ENCODE measurements at places on chromosomes 11 and 22. TPM values are rescaled to one million over a fixed set of nuclear protein-coding genes. Genes with fewer than 3 reads are reported as not detected.
A peak's percentile ranks its signal among the peaks of the same experiment; 100 is the strongest.

OR4A16 gene
- not detected for total RNA-seq

GRCh38 chr22:27765706-27766291 lies 35.8 kb downstream of the MN1 start:
- no peak for DNase-seq

GRCh38 chr22:33095661-33096060 lies 37.5 kb upstream of the SYN3 start:
- DNase-seq: no peak

DNA sequence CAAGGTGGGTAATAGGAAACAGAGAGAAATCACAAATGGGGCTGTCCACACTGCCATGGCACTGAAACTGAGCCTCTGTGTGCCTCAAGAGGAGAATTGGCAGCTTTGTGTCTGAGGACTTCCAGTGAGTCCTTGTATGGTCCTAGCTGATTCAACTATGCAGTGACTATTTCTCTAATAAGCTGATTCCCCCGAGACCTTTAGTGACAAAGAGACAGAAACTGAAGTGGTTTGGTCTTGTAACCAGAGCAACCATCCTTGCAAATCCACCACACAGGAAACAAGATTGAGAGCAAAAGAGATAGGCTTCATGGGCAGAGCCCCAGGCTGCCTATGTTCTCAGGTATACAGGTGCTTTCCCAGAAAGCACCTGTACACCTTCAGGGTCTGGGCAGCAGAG lies 1038.5 kb downstream of the NTM start:
- DNase-seq: no peak

GRCh38 chr11:1746511-1746931 lies 3.9 kb downstream of the IFITM10 start:
- DNase-seq: peak; percentile 63

- peak; percentile 73 for DNase-seq
These were observed 14.0 kb downstream of the PSMD13 start for GRCh38 chr11:250740-251299.

- no peak for DNase-seq
These were observed at the start of gene ELF5 for GRCh38 chr11:34513682-34514449. Gene ELF5 (minus strand): TSS chr11:34513794. CDS start chr11:34505749, 8,045 bp downstream.

GRCh38 chr11:110242746-110243145 lies 53.7 kb downstream of the RDX start:
- no peak for DNase-seq

TEX54 gene
- not detected for total RNA-seq

DNA sequence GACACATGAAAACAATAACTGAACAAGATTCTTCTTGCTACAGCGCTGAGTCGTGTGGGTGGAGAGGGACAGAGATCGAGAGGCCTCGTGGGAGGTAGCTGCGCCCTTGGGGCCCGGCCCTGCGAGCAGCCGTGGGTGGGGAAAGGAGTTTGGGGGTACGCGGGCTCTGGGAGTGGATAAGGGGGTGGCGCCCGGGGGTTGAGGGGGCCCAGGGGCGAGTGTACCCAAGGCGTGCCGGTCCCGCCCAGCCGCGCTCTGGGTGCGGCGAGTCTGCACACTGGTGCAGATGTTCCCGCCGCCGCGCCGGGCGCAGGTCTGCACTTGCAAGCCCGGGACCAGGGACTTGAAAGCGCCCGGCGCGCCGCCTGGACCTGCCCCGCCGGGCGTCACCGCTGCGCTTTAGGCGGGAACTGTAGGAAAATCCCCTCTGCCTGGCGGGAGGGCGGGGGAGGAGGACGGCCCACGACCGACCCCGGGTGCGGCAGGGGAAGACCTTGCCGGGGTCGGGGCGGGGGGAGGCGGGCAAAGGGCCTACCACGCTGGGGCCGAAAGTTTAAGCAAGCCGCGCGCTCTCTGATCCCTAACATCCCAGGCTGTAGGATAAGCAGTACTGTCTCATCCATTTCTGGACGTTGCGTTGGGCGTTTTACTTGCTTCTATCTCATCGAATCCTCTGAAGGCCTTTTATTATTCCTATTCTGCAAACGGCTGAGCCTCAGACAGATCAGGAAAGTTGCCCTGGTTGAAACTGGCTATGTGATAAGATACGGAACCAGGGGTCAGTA lies 1.4 kb upstream of the KREMEN1 start:
- DNase-seq: no peak

- DNase-seq: no peak
These were observed 27.0 kb downstream of the MYO7A start for GRCh38 chr11:77155082-77155475.

GRCh38 chr11:27263986-27264385 lies 99.0 kb downstream of the CCDC34 start:
- DNase-seq: no peak

SDHAF2 gene
- total RNA-seq: 24.9 TPM

MRGPRX4 gene
- total RNA-seq: not detected

GRCh38 chr11:128594226-128594625 lies 6.9 kb upstream of the ETS1 start:
- DNase-seq: no peak

- DNase-seq: peak; percentile 46
These were observed 35.0 kb downstream of the PDGFB start for GRCh38 chr22:39209756-39210155.

HOATZ gene
- total RNA-seq: not detected

DNA sequence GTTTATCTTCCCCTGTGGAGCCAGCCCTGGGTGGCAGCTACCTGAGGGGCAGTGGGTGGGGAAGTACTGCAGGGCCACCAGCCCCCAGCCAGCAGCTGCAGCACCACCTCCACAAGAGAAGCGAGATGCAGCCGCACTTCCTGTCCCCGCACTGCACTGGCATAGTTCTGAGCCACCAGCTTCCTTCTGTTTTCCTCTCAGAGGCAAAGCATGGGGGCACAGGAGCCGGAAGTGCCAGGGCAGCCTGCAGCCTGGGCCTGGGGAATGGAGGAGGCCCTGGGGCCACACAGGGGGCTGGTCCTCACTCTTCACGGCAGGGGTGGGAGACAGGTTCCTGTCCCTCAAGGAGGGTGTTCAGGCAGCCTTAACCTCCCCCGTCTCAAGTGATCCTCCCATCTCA lies 11.9 kb upstream of the SH3BP1 start:
- DNase-seq: no peak

- no peak for DNase-seq
These were observed 929.8 kb upstream of the CNTN5 start for GRCh38 chr11:98090861-98091505.

GRCh38 chr11:36441610-36442208 lies 68.4 kb downstream of the TRAF6 start:
- no peak for DNase-seq

MUC6 gene
- total RNA-seq: not detected

ARHGAP42 gene
- 120 TPM for total RNA-seq

H19 gene
- total RNA-seq: 1,096 TPM

DNA sequence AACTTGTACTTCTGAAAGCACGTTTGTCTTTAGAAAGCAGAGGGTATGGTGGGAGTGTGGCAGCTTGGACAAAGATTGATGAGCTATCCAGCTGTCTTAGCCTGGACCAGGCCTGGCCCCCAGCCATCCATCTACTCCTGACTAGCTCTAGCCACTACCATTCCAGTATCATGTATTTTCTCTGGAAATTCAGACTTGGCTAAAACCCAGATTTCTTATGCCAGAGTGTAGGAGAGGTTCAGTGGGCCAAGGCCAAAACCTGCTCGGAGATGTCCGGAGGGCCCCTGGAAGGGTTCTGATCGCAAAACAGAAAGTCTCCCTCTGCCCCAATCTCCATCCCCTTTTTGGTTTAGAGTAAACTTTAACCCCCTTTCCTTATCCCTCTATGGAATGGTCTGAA lies 24.8 kb upstream of the MTCH2 start:
- no peak for DNase-seq

GRCh38 chr22:19047993-19048392 lies 74.2 kb downstream of the DGCR2 start:
- no peak for DNase-seq

DNA sequence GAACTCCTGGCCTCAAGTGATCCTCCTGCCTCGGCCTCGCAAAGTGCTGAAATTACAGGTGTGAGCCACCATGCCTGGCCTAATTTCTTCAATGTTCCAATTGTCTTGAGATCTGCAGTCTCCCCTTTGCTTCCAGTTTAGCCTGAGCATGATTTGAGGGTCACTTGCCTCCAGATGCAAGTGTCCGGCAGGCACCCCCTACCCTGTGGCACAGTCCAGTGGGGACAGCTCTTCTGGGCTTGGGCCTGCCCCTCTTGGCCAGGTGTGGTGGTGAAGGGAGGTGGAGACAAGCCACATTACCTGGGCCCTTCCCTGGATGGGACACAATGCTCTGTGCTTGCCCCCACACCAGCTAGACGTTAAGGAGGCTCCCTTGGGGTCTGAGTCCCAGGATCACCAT lies 21.3 kb upstream of the CACNG2 start:
- DNase-seq: no peak

TMEM132A gene
- total RNA-seq: 34.2 TPM

MMP12 gene
- 0.22 TPM for total RNA-seq

DNA sequence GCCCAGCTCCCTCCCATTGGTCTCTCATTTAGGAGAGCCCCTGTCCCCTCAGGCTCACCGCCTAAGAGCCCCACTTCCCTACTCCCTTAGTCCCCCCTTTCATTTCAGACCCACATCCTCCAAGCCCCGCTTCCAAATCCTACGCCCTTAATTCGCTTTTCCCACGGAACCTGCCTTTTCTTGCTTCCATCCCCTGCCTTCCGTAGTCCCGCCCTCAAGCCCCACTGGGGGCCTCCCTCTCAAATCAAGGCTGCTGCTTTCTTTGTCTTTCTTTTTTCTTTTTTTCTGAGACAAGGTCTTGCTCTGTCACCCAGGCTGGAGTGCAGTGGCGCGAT lies 396 bp downstream of the CCDC157 start:
- DNase-seq: no peak

HBE1 gene
- total RNA-seq: not detected

SCN4B gene
- total RNA-seq: 2.9 TPM

GRCh38 chr11:25211635-25212254 lies 714.9 kb downstream of the LUZP2 start:
- no peak for DNase-seq

DNA sequence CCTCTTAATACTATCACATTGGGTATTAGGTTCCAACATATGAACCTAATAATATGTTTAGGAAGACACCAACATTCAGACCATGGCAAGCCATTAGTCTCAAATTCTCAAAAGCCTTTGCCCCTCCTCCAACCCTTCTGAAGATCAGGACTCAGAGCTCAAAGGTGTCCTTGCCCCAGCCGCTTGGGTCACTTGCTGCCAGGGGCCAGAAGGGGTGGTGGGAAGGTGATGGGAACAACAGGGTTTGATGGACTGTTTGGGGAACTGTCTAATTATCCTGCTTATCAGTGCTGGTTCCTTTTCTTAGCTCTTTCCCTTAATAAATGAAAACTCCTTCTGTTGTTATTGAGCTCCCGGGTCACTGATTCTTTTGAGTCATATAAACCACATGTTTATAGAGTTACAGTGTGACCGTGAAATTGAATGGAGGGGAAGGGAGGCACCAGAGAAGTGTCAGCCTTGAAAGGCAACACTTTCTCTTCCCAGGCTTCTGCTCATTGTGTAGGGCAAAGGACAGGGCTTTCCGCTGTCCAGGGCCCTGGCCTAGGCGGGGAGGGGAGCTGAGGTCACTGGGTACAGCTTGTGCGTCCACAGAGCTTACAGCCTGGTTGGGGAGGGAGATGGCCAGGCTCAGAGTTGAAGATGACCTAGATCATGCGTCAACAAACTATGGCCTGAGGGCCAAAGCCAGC lies 105.1 kb downstream of the FBXO7 start:
- DNase-seq: no peak

GRCh38 chr11:18016789-18017188 lies 3.9 kb upstream of the SERGEF start:
- no peak for DNase-seq

DNA sequence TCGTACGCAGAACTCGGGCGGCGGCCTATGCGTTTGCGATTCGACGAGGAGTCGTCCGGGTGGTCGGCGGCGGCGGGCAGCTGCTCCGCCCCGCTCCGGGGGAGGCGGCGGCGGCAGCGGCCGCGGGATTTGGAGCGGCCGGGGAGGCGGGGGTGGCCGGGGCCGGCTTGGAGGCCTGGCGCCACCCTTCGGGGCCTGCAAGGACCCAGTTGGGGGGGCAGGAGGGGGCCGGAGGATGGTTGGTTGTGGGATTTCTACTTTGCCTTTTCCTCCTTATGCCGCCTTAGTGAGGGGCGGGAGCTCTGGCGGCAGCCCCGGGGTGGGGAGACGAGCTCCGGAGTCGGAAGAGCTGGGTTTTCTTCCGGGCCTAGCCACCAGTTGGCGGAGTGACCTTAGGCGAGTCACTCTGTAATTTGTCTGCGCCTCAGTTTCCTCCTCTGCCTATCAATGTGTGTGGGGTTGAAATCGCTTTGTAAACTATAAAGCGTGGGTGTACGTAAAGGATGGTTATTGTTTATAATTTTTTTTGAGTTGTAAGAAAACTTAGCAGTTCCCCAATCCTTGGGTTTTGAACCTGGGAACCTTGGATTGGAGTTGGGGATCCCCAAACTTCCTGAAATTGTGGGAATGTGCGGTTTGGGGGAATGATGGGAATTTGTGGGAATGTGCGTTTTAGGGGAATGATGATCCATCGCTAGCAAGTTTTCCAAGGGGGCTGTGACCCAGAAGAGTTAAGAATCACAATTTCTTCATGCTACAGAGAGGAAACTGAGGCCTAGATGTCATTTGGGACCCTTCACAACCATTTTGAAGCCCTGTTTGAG lies 679 bp downstream of the TUG1 start:
- peak; percentile 59 for DNase-seq

DUSP8 gene
- 8.9 TPM for total RNA-seq

OR52L1 gene
- total RNA-seq: not detected

Measured in sciatic nerve (tissue), 2 donors.